ENCODE measurements at places on chromosomes 6 and 20.
A peak's percentile ranks its signal among the peaks of the same experiment; 100 is the strongest.

DNA sequence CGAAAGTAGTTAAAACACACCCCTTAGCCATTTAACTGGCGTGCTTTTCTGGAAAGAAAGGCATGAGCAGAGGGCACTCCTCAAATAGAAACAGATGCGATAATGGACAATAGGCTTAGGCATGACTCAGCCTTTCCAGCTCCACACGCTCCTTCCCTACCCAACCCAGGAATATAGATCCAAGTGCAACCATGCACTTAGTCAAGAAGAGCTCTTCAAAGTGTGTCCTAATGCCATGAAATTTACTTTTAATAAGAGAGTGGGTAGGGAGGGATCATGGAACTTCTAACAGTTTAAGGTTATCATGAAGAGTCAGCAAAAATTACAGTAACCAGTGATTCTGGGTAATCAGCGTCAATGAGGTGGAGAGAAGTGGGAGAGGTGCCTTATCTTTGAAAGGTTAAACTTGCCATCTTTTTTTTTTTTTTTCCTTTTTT lies 2.4 kb upstream of the EFHC1 start:
- no peak for DNase-seq

DNA sequence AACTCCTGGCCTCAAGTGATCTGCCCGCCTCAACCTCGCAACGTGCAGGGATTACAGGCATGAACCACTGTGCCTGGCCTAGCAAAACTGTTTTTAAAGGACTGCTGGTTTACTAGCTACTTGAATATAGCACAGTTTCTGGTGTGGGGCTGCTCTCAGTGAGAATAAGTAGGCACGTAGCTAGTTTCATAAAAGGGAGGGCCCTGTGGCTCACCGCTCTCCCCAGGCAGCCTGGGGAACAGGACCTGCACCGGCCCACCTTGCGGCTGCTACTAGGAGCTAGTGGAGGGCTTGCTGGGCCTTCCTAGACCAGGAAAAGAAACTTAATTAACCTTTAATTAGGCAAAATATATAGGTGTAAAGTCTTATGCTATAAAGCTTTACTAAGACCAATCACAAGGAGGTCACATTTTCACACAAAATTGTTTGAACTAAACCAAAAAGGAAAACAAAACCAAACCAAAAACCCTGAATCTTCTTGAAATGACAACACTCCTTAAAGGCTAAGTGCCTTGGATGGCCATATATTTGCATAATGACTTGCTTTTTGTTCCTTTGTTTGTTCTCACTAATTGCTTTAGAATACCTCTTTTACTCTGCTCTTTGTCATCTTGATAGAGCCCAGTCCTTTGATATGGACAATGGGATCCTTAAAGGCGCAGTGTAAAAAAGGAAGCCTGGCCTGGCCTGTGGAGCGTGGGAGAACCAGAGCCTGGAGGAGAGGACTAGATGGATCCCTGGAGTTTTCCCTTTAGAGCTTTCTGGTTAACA lies 69.5 kb upstream of the SAMD5 start:
- no peak for DNase-seq

DNA sequence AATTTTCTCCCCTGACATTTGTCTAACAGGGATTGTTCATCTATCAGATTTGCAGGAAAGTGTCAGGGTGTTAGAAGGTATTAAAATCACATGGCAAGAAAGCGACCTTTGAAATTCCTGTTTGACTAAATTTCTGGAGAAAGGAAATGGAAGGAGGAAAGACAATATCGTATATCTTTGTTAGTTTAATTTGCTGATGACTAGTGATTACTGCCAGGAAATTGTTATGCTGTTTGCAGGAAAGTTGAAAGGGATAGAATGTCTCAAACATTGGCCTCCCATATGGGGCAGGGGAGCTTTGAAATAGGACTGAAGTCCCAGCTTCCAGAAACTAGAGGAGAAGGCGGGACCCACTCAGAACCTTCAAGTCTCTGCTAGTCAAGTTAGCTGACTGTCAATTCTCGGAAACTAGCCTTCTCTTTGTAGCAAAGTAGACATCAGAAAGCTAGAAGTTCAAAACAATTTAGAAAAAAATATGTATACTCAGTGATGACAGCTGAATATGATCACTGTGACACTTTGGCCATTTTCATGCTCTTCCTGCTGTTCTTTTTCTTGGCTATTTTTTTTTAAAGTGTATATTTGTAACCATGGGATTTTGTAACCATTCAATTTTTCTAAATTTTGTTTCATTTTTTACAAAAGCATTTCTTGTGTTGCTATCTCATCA lies 53.4 kb upstream of the RALGAPA2 start:
- no peak for DNase-seq

- DNase-seq, result no peak
Observed at GRCh38 chr20:33826270-33826897, 15.2 kb downstream of the CHMP4B start.

- DNase-seq, result no peak
Observed at GRCh38 chr6:140245296-140246040, 871.0 kb upstream of the CITED2 start.

DNA sequence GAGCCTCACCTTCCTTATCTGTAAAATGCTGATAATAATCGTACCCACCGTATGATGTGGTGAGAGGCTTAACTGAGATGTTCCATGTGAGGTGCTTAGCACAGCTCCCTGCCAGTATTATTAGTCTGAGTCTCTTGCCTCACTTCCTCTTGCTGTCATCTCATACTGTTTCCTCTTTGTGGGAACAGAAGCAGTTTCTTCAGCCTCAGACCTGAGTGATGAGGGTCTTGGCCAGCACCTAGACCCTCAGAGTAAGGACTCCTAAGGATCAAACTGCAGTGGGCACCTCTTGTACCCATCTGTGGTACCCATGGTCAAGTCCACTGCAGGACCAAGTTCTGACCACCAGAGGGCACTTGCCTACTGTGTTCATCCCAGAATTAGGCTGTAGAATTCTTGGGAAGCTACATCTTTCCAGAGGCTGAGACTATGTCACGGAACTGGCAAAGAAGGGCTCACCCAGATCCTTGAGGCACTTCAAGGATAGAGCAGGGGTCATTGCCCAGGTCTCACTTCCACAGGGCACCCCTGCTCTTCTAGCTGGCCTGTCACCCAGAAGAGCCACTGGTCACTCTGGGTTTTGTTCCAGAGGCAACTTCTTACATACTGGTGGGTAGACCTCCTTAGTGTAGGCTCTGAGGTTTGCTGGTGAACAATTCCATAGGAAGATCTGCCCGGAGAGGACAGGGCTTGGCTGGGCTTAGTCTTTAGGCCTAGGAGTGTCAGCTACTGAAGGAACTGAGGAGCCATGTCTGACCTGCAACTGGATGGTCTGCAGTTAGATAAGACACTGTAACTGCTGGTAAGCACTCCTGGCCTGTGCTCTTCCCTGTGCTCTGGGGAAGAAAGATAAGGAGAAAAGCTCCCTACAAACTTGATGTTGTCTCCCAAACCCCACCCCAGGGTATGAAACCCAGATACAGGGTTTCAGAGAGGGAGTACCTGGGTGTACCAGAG lies 20.6 kb upstream of the SGK2 start:
- DNase-seq, result peak; percentile 15

- DNase-seq, result no peak
Observed at GRCh38 chr6:18100296-18100695, 22.2 kb downstream of the NHLRC1 start.

- DNase-seq, result no peak
Observed at GRCh38 chr6:38034274-38034914, 214.9 kb downstream of the ZFAND3 start.

- DNase-seq, result no peak
Observed at GRCh38 chr6:132410830-132411229, 9.6 kb upstream of the MOXD1 start.

GRCh38 chr20:35635652-35636051 lies 20.0 kb downstream of the SPAG4 start:
- DNase-seq, result no peak

DNA sequence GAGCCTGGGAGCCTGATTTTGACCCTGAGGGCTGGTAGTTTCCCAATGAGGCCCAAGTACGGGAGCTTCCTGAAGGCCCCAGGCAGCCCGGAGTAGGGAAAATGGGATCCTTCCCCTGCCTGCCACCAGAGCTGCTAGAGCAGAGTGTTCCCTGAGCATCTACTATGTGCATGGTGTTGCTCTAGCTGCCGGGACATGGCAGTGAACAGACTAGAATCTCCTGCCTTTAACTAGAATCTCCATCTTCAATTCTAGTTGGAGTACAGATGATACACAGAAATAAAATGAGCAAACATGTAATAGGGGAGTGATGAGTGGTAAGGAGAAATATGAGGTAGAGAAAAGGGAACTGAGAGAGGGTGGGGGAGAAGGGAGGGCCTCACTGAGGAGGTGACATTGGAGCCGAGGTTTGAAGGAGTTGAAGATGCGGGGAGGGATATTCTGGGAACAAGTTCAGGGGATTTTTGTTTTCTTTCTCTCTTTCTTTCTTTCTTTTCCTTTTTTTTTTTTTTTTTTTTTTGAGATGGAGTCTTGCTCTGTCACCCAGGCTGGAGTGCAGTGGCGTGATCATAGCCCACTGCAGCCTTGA lies 18.5 kb downstream of the VSTM2L start:
- DNase-seq, result no peak

DNA sequence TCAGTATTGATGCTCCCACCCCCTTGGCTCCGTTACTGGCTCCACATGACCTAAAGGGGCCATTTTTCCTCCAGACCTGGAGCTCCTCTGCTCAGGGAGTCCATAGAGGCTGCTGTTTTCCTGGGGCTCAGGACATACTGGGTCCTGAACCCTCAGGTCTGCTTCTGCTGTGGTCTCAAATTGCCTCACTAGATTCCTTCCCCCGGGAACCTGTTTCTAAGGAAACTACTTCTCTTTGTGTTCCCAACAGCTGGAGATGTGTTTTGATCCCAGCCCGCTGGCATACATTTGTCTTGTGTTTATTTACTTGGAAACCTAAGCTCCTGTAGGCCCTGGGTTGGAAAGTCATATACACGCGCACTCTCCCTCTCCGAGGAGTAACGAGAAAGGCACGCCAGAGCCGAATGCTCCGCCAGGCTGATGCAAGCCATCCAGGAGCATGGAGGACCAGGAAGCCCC lies 222.8 kb downstream of the UST start:
- DNase-seq, result no peak

GRCh38 chr20:1424336-1424735 lies 31.5 kb upstream of the FKBP1A start:
- no peak for DNase-seq

DNA sequence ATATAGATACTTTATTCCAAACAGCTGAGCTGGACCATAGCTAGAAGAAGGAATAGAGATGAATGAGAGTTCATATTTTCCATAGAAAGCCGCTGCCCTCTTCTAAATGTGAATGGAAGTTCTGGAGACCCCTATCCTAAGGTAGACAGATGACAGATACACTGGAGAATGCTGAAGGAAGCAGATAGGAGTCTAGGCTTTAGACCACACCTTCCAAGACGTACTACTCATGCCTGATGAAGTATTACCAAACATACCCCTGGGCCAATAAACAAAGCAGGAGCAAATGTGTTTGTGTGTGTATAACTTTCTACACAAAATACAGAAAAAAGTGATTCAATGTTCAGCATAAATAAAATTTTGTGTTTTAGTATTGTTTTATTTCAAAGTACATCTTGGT lies 9.1 kb upstream of the SLC17A2 start:
- no peak for DNase-seq

- DNase-seq, result no peak
Observed at GRCh38 chr6:114989279-114989964, 646.6 kb upstream of the HS3ST5 start.

DNA sequence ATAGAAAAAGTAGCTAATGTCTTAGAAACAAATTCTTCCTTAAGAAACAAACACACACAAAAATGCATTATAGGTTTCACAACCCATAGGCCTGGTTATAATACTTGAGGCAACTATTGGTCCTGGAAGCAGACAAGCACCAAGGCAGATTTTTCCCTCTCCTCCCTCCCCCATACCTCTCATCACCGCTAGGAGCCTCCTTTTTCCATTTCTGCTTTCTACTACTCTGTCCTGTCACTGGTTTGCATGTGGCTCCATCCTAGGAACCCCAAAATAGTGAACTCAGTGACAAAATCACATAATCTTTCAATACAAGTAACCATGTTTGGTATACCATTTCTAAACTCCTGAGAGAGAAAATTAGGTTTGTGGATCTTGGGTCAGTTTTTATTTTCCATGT lies 66.1 kb downstream of the HMGCLL1 start:
- no peak for DNase-seq

- no peak for DNase-seq
Observed at GRCh38 chr20:41969656-41970055, 351.5 kb upstream of the CHD6 start.

DNA sequence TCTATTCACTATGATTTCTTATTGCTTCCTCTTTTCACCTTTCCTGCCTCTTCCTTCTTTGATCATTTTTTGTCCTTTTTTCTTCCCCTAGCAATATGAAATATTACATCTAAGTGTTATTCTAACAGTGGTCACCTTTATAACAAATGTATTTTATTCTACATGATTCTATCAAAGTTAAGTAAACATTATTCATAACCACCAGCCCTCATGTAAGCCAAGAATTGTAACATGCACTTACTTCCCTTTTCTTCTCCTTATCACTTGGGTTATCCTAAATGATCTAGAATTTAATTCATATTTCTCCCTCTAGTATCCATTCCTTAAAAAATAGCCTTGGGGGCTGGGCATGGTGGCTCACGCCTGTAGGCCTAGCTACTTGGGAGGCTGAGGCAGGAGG lies 88.3 kb upstream of the SLC22A23 start:
- no peak for DNase-seq

GRCh38 chr20:31663838-31664695 lies 26.4 kb downstream of the COX4I2 start:
- DNase-seq, result no peak

GRCh38 chr6:127684501-127684900 lies 107.5 kb downstream of the C6orf58 start:
- DNase-seq, result no peak

GRCh38 chr6:162373868-162374267 lies 353.7 kb downstream of the PRKN start:
- no peak for DNase-seq

DNA sequence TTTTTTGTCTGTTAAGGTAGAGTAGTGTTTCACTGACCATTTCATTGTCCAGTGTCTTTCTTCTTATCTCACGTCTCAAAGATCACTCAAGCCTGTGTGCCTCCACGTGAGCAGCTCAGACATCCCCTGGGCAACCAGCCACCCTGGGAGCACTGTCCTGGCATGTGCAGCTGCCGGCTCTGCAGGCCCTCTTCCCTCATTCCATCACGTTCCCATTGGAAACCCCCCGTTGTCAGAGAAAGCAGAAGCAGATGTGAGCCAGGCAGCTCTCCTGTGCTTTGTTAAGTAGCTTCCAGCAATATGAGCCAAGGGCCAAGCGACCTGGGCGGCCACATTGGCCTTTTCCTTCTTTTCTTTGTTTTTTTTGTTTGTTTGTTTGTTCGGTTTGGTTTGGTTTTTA lies 233.2 kb upstream of the SYNDIG1 start:
- DNase-seq, result no peak

- no peak for DNase-seq
Observed at GRCh38 chr6:130115036-130115435, 96.7 kb downstream of the L3MBTL3 start.

DNA sequence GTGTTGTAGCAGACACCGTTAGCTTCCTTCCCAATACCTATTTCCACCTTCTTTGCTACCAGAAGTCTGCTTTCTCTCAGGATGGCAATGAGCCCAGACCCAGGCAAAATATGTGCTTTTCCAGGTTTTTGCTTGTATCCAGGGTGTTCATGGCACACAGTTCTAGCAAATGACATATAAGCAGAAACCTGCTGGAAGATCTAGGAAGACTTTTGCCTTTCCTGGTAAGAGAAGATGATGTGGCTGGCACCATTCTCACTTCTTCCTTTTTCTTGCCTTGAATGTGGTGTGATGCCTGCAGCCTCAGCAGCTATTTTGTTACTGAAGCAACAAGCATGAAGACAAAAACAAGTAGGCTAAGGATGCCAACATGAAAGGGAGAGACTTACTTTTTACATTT lies 19.2 kb upstream of the TBC1D22B start:
- DNase-seq, result no peak

Data from stimulated activated CD8-positive, alpha-beta memory T cell treated with anti-CD3 and anti-CD28 coated beads, Interleukin-2, amount 100 ng/mL, for 1 hour (primary cell).